NCI-H510A treated with DMSO at 0.1 percent for 48 hours (cell line): ENCODE measurements at places on chromosomes 6 and 20.
A peak's percentile ranks its signal among the peaks of the same experiment; 100 is the strongest.

DNA sequence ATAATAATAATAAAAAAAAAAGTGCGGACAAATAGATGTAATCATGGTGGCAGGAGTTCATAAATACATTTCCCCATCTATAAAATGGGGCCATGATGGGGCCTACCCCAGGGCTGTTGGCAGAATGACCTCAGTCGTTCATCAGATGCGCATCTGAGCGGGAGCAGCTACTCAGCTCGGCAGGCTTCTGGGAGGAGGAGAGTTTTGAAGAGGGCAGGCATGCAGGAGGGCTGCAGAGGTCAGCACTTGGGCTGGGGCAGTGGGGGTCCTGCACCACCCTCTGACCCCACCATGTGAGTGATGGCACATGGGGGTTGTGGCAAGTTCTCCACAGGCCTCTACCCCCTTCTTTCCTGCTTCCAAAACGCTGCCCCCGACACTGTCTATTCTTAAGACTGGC is 373.5 kb downstream of the ZFAND3 start:
- no peak for DNase-seq

GRCh38 chr6:8041913-8042583 is 22.1 kb downstream of the BLOC1S5 start:
- no peak for DNase-seq

DNA sequence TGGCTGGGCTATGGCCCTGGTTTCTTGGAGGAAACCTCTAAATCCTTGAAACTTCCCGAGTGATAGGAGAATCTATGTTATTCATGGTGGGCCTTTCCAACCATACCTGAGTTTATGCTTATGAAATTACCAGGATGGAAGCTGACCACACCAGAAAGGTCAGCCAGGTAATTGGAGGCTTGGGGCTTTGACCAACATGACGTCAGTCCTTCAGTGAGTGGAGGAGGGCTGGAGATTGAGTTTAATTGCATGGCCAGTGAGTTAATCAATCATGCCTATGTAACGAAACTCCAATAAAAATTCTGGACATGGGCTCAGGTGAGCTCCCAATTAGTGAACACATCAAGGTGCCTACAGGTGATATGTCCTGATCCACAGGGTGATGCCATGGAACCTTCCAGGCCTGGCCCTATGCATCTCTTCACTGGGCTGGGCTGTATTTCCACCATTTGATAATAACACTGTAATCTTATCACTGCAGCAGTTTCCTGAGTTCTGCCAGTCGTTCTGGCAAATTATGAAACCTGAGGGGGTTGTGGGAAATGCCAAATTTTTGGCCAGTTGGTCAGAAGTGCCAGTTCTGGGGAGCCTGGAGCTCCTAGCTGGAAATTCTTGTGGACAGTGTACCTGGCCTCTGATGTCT is 106.5 kb downstream of the CDH26 start:
- DNase-seq, result no peak

- DNase-seq, result peak; percentile 66
These were observed 8.9 kb downstream of the FAM217B start for GRCh38 chr20:59948828-59949720.

DNA sequence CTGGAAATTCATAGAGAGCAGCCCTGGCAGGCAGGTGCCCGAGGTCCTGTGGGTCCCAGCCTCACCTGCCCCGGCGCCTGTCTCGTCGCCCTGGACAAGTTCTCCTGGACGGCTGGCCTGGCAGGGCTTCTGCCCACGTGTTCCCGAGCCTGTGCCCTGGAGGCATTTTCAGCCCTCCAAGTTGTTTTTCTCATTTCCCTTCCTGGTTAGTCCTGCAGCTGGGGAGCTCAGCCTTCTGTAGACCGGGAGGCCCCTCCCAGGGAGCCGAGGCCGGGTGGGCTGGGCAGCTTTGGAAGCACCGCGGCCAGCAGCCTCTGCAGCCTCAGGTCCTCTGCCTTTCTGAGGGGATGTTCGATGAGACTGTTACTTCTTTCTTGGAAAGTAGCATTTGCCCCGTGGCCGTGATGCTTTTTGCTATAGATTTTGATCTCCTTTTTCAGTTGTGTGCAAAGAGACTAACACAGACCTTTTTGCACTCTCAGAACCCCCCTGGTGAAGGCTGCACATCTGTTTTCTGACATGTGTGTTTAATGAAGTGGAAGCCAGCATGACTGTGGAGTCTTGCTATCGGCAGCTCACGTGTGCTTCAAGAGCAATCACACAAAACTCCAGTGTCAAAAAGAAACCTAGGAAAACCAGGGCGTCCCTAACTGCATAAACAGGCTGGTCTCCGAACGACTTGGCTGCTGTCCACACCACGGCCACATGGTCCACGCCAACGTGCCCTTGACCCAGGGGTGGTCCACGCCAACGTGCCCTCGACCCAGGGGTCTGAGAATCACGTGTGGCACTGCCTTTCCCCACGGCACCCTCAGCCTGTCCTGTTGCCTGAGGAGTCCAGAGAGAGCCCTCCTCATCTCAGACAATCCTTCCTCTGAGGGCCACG is 207.5 kb downstream of the SMOC2 start:
- no peak for DNase-seq

DNA sequence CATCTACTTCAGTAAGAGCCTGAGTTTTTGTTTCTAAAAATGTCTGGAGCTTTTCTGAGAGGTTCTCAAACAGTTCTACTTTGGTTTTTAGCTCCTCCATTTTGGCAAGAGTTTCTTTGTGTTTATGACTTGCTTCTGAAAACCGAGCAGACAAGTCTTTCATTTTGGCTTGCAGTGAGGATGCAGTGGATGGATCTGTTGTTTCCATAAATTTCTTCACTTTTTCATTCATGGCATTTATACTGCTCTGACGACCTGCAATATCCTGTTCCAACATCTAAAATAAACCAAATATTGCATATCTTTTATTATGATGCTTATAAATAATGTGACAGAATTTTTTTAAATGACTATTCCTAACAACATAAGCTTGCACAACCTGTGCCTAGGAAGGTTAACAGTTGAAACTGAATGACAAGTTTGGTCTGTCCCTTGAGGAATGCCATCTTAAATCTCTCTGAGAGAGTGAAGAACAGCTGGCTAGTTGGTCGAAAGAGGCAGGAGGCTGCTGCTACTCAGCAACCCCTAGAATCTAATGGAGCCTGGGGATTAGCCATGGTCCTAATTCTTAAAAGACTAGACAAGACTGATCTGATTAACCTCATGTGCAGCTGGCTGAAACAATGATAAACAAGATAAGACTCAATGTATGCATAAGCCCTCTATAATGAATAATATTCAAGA is 69.8 kb downstream of the DST start:
- no peak for DNase-seq

GRCh38 chr20:32678948-32679347 is 5.2 kb upstream of the C20orf203 start:
- no peak for DNase-seq

DNA sequence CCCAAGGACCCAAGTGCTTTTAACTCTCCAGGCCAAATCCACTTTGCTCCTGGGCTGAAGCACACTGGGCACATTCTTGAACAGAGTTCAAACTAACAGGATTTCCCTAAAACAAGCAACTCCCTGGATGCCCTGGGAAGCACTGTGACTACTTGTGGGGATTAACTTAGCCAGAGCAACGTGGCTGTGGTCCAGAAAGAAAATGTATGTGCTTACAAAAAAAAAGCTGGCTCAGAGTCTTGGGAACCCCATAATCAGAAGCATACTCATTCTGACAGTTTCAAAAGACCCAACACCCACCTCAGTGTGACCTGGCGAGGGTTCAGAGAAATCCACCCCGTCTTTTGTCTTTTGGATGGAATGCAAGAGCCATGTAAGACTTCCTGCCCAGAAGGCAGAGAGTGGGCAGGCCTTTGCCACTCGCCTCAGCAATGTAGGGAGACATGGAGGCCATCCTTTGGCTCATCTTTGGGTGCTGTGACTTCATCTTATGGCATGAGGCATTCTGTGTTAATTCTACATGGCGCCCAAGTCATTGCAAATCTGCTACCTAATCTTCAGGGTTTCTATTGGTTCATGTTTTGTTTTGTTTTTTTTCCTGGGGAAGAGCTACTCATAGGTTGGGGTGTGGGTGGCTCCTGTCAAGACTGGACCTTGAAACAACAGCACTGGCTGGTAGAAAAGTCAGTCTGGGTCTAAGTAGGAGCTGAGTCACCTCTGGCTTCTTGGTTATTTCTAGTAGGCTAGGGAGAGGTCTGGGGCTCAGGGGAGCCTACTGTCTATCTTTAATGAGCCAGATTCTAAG is 248.6 kb upstream of the SUPT3H start:
- no peak for DNase-seq

DNA sequence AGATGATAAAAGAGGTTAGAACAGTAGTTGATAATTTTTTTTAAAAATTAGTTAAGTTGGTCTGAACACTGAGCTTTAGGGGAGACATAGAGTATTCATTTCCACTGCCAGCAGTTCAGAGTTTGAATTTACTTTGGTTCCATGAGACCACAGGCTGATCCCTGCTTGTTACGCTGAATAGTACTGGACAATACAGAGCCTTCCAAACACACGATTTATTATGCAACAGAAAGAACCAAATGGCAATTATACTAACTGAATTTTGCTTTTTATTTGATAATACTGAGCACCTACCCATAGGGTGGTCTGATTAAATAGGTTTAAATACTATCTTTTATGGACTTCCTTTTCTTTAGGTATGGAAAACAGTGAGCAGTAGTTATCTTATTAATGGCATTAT is 111.4 kb downstream of the POPDC3 start:
- no peak for DNase-seq

DNA sequence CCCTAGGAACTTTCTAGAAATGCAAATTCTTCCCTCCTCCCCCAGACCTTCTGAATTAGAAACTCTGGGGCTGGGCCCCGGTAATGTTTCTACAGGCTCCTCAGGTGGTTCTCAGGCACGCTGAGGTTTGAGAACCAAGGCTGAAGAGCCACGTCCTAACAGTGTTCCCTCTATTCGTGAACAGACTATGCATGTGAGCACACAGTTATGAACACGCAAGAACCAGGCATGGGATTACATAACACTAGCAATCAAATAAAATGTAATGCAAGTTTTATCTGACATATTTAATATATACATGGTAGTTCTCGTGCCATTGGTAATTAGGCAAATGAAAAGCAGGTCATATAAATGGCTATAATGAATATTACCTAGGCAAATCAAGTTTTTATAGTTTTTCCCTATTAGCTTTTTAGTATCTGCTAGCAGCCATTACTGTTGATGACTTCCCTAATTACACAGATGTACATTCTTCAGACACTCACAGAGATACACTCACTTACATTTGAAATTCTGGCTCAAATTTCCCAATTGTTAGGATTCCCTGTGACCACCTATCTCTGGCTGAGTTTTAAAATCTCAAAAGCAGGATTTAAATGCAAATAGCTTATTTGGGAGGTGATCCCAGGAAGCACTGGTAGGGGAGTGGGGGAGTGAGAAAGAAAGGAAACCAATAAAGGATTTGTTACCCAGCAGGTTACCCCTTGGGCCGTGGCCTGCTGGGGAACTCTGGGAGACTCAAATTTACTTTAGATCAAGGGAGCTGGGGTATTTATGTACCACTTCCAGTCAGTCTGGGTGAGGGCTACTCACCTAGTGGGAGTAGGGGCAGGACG is 104.1 kb downstream of the TCP11 start:
- DNase-seq, result no peak

GRCh38 chr6:25384234-25384633 is 105.1 kb downstream of the CARMIL1 start:
- no peak for DNase-seq

- DNase-seq, result no peak
These were observed 24.4 kb downstream of the HCRTR2 start for GRCh38 chr6:55198715-55199114.

- DNase-seq, result no peak
These were observed 232.0 kb downstream of the IBTK start for GRCh38 chr6:82015526-82015925.

DNA sequence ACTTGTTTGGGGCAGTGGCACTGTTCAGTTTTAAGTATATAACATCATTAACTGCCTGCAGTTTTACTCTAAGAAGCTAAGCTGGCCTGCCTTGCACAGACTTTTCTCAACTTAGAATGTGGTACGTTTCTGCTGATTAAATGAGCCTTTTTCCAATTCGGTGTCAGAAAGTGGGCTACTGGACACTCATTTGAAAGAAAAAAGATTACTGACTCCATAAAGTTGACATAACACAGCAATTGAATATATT is 2.1 kb downstream of the ZMYND8 start:
- no peak for DNase-seq

GRCh38 chr20:50027611-50028105 is 44.9 kb downstream of the SNAI1 start:
- no peak for DNase-seq

GRCh38 chr6:108846101-108846500 is 2.1 kb upstream of the ARMC2 start:
- DNase-seq, result no peak

DNA sequence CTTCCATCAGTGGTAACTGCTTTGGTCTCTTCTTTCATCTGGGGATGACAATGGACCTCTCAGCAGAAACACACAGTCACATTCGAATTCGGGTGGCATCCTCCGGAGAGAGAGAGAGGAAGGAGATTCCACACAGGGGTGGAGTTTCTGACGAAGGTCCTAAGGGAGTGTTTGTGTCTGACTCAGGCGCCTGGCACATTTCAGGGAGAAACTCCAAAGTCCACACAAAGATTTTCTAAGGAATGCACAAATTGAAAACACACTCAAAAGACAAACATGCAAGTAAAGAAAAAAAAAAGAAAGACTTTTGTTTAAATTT is 6.1 kb downstream of the EDN1 start:
- DNase-seq, result no peak

GRCh38 chr20:54058420-54059139 is 11.8 kb downstream of the BCAS1 start:
- DNase-seq, result no peak

GRCh38 chr20:21027569-21027968 is 78.6 kb downstream of the LINC00237 start:
- no peak for DNase-seq

DNA sequence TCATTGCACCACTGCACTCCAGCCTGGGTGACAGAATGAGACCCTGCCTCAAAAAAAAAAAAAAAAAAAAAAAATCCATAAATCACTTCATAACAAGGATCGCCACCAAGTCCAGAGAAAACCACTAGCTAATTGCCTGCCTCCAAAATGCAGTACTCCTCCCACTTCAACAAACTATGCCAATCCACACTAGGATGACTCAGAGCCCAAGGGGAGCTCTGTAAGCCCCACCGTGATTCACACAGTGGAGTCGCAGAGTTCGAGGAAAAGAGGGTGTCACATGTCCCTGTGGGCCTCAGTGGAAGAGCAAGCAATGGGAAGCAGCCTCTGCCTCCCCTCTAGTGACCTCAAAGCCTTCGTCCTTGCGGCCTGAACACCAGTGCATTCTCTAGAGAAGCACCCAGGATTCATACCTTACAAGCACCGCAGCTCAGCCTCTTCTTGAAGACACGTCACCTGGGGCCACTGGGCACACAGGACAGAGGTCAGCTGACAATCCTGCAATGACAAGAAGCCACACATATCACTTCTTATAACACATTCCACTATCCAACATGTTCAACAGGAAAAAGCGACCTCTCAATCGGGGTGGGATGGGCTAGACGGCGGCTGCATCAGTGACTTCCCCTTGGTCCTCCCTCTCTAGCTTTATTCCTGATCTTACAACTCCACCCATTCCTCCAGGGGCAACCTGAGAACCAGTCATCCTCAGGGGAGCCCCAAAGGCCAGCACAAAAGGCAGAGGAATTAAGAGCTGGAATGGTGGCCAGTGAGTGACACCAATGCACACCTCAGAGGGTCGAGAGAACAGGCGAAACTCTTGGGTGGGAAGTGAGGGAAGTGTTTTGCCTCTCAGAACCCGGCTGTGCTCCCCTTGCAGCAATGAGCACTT is 8.9 kb downstream of the SNHG17 start:
- DNase-seq, result no peak

- DNase-seq, result no peak
These were observed 4.1 kb upstream of the PHACTR2 start for GRCh38 chr6:143673669-143674068.
